Stimulated activated CD4-positive, alpha-beta T cell treated with anti-CD3 and anti-CD28 coated beads, Interleukin-15, amount 100 ng/mL, for 1 hour (primary cell): ENCODE measurements at places on chromosomes 2 and 18.

GRCh38 chr2:45436456-45436855 is 174.6 kb downstream of the SRBD1 start:
- no peak for DNase-seq

DNA sequence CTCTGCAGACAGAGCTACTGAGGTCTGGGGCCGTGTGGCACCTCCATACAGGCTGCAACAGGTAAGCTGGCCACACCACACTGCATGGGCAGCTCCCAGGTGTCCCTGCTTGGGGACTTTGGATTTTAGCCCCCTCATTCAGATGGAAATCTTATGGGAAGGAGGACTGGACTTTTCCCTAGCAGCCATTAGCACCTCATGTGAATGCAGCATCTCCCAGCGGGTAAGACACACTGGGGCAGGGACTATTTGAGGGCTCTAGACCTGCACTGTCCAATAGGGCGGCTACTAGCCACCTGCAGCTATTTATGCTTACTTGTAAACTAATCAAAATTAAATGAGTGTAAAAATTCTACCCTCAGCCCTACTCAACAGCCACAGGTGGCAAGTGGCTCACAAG is 34.2 kb upstream of the GLI2 start:
- no peak for DNase-seq

DNA sequence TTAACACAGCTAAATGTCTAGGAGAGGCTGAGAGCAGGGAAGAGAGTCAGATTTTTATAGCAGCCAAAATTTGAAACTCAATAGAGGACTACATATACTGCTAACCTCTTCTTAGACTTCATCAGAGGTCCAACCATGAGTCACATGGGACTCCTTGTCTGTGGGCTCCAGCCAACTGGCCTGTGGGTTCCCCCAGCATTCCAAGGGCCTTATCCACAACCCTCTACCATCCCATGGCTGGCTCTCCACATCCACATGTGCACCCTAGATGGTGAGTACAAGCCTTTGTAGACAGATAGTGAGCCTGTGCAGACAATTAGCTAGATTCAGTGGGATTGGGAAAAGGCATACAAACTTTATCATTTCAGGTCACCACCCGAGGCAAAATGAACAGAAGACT is 901.9 kb upstream of the ZEB2 start:
- DNase-seq = no peak

DNA sequence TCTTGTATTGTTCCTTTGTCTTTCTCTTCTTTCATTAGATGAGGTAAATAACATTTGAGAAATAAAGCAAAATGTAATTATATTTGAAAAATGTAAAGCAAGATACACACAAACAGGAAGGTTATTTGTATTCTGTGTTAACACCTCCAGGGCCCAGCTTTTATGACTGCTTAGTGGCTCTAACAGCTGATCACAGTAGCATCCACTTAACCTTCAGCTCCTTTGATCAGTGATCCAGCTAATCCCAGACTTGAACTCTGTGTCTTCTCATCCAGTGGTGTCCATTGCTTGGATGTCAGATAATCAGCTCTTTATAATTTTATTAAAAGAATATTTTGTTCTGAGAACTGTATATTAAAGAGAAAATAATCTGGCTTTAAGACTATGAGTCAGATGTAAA is 44.5 kb downstream of the PSMD14 start:
- no peak for DNase-seq

GRCh38 chr2:64699712-64700111 is 46.0 kb upstream of the SERTAD2 start:
- no peak for DNase-seq

- no peak for DNase-seq
Measured at GRCh38 chr2:240595381-240596079, 9.0 kb downstream of the CAPN10 start.

DNA sequence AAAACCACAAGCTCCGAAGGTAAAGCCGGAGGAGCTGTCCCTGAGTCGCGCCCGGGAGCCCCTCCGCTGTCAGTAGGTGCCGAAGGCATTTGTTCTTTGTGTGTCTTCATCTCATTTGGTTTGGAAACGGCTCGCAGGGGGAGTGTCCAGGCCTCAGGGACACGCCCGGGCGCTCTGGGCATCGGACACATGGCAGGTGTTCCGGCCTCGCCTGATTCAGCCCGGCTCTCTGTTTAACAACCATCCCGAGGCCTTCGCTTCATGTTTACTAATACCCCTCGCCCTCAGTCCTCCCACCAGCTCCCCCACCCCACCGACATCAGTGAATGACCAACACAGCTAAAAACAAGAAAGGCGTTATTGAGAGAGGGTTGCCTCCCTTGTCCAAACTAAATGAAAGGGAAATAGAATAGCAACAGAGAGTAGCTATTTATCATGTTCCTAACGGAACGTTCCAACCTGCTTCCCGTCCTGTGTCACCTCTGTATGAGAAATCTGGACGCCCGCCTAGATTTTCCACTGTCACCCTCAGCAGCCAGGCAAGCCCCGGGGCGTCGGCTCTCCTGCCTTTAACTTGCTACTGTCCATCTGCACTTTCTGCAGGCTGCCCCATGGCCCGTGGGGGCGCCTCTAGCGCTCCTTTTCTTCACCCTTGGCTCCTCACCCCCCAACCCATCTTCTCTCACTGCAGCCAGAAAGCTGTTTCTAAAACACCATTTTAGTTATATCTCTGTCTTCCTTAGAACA is 73.9 kb downstream of the MYCN start:
- DNase-seq = no peak

- no peak for DNase-seq
Measured at GRCh38 chr2:39954346-39954745, 175.3 kb upstream of the THUMPD2 start.

- no peak for DNase-seq
Measured at GRCh38 chr2:178473931-178474330, 4.5 kb downstream of the FKBP7 start.

DNA sequence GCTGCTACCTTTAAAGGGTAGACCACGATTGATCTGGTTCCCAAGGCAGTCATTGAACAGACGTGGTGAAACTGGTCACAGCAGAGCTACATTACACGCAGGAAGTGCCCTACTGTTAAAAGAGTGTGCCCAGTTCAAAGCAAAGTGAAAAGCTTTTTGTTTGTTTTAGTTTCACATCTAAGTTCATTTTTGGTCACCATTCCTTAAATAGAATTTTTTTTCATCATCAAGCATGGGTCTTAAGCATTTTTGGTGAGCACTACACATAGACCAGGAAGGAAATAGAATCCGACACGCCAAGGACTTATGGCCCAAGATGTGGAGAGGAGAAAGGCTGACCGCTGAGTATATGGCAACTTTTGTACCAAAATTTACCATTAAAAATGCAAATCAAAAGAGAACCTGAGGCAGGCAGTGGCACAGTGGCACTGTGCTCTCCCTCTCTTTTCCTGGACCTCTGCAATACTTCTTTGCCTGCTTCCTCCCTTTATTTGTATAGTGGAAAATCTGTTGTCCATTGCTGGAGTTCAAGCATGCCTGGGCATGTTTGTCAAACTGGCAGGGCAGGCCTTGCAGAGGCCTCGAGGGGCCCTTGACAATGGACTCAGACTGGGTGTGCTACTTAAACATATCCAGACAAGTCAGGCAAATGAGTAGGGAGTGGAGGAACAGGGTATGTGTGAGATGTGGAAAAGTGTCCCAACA is 42.6 kb upstream of the HNRNPA3 start:
- DNase-seq = no peak

DNA sequence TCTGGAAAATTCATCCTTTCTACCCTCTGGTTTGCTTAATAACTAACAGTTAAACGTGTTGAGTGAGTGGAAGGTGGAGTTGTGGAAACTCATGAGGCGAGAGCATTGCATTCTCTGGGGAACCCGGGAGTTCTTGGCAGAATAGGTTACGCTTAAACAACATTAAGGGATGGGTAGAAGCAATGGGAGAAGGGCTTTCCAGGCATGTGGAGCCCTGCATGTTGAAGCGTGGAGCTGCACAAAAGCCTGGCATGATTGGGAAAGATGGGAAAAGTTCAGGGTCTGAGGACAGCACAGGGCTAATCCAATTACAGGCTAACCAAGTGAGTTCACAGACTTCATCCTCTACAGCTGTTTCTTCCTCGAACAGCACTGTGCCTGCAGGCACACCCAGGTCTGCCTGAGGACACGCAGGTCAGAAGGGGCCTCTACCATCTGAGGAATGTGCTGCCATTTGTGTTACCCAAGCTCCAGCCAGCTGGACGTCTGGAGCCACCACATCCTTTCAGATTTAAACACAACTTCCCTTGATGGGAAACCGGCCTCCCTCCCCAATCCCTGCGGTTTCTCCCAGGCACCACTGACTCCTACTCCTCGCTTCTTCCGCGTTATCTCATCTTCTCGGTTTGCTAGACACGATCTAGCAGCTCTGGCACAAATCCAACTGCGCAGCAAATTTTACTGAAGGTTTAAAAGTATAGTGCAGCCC is 164.2 kb downstream of the ANTXR1 start:
- no peak for DNase-seq

GRCh38 chr2:195636890-195637289 is 20.1 kb upstream of the SLC39A10 start:
- no peak for DNase-seq

GRCh38 chr2:53234548-53234903 is 533.1 kb upstream of the CHAC2 start:
- DNase-seq = no peak

GRCh38 chr18:79690586-79691482 is 11.2 kb downstream of the CTDP1 start:
- no peak for DNase-seq

GRCh38 chr2:1907291-1907690 is 163.0 kb upstream of the PXDN start:
- no peak for DNase-seq

- DNase-seq = no peak
Measured at GRCh38 chr18:24267878-24268277, 129.0 kb downstream of the CABYR start.

- no peak for DNase-seq
Measured at GRCh38 chr2:236909802-236910201, 175.9 kb upstream of the COPS8 start.

DNA sequence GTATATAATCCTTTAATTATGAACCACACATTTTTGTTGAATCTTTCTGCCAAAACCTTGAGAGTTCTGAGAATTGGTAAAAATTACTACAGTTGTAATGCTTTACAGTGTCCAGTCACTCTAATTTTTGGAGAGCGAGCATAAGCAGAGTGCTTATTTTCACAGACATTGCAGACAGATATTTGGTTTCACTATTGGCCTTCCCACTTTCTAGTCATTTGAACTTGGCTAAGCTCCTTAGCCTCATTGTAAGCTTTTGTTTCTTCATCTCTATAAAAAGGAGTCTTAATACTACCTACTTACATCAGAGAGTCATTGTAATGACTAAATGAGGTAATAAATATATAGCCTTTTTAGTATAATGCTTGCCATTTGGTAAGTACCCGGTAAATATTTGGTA is 80.4 kb downstream of the LCLAT1 start:
- no peak for DNase-seq

DNA sequence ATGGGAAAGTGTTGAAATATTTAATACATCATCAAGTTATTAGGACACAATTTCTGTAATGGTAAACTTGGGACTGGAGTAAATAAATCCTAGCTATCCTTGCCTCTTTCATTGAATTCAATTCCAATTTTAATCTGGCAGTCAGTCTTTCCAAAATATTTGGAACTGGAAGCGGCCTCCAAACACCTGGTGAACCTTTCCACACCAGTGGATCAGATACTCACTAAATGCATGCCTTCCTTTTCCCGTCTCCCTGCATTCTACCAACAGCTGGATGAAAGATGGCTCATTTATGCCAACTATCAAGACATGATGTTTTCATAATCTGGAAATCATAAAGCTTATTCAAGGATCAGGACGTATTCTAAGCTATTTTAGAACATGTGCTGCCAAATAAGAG is 488.2 kb upstream of the SPHKAP start:
- DNase-seq = no peak

DNA sequence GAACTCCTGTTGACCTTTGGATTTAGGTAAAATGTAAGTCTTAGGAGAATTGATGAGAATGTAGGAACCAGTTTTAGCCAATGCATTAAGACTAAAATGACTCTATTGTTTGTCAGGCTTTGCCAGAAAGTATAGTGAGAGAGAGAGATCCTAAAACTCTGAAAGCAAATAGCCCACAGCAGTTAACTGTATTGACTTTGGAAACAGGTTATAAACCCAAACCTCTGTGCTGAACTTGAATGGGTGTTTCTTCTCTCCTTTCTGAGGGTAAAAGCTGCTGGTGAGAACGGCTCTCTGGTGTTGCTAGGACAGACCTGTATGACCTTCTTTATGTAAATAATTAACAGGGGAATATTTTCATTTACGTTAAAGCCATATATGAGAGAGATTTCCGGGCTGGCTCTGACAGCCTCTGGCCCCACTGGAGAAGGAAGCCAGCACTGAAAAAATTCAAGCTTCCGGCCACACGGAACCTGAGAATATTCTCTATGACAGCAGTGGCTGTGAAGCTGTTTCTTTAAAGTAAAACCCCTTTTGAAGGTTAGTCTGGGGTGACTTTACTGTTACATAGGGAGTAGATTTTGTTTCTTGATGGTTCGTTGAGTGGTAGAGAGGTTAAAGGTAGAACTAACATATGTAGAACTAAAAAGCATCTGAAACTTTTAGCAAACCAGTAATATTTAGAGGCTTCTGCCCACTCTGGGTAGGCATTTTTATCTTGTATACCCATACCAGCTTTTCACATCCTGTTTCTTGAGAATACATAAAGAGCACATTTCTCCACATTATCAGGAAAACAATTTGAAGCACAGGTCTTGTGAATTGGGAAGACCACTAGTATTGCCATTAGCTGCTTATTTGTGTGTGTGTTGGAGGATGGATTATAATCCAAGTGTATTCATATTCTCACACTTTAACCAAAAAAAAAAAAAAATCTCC is 123.8 kb downstream of the SPTBN1 start:
- DNase-seq = no peak

- no peak for DNase-seq
Measured at GRCh38 chr2:61671561-61672315, 133.6 kb upstream of the XPO1 start.

DNA sequence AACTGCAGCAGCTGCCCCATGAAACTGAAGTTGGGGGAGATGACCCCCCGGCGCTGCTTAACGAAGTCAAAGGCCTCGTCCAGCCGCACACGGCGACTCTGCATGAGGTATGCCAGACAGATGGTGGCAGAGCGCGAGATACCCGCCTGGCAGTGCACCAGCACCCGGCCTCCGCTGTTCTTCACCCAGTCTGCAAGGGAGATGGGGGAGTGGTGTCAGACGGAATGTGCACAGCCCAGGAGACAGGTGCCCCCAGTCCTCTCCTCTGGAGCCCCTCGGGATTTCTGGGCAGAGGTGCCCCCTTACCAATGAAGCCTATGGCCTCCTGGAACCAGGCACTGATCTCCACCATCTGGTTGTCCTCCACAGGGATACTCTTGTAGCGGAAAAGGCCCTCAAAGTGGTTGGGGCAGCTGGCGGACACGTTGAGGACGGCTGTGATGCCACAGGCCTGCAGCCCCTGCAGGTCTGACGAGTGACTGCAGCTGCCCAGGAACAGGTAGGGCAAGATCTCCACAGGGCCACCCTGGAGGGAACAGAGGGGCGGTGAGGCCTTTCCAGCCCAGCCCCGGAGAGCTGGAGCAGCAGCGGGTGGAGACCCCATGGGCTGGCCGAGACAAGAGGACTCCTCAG is 1.3 kb downstream of the DUSP2 start:
- no peak for DNase-seq
